ENCODE measurements at places on chromosomes 7 and 10.

GRCh38 chr7:54541669-54542625 lies at the start of gene VSTM2A:
Gene VSTM2A (plus strand): TSS chr7:54542375. CDS start chr7:54542731, 356 bp downstream.
- peaks cover 6% of the 10 kb centered on the region for H3K27me3 ChIP-seq
- H3K36me3 ChIP-seq = no peaks in the 10 kb centered on the region
- H3K4me1 ChIP-seq = no peaks in the 10 kb centered on the region
- H3K27ac ChIP-seq = no peak within 1 kb of the TSS
- no peak within 1 kb of the TSS for H3K4me3 ChIP-seq

DNA sequence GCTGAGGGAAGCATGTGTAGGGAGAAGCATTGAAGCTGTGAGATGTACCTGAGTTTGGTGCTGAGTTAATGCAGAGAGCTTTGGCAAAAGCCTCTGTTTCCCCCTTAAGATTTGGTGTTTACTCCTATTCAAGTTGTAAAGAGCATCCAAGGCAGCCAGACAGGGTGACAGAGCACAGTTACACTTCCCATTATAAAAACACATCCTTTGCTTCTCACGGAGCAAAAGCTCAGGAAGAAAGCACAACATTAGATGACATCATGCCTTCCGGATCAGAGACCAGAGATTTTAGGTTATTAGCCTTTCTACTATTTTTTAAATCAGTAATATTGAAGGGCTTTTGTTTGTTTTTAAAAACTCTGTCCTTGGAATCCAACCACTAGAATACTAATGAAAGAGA lies 182.9 kb downstream of the DOCK4 start:
- no peak overlapping the region for H3K4me3 ChIP-seq
- DNase-seq = no peak
- H3K4me1 ChIP-seq = no peaks in the 10 kb centered on the region
- H3K36me3 ChIP-seq = no peaks in the 10 kb centered on the region
- H3K27me3 ChIP-seq = no peaks in the 10 kb centered on the region
- no peak overlapping the region for H3K27ac ChIP-seq

- no peak for DNase-seq
- H3K4me3 ChIP-seq = no peak overlapping the region
- H3K27me3 ChIP-seq = peaks cover 43% of the 10 kb centered on the region
These were observed 33.2 kb downstream of the C7orf33 start for GRCh38 chr7:148623586-148624282.

- no peak for DNase-seq
- no peaks in the 10 kb centered on the region for H3K4me1 ChIP-seq
- no peaks in the 10 kb centered on the region for H3K36me3 ChIP-seq
- H3K27me3 ChIP-seq = no peaks in the 10 kb centered on the region
- H3K27ac ChIP-seq = no peak overlapping the region
- no peak overlapping the region for H3K4me3 ChIP-seq
These were observed 48.5 kb upstream of the SHTN1 start for GRCh38 chr10:117053482-117053881.

DNA sequence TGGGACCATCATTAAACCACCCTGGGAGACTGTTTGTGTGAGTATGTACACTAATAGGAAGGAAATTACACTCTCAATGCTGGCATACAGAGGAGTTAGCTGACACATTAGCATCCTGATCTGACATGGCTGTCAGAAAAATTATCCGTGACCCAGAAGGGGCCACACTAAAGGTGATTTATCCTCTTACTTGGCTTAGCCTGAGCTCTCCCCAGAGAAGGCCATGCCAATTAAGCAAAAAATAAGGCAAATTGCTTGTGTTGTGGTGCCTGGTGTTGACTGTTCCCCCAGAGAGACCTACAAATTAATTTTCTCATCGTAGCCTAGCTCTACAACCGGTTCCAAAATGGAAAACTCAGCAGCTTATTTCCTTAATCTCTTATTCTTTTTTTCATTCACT lies 992.3 kb downstream of the KCNMA1 start:
- H3K27ac ChIP-seq = no peak overlapping the region
- H3K27me3 ChIP-seq = no peaks in the 10 kb centered on the region

DNA sequence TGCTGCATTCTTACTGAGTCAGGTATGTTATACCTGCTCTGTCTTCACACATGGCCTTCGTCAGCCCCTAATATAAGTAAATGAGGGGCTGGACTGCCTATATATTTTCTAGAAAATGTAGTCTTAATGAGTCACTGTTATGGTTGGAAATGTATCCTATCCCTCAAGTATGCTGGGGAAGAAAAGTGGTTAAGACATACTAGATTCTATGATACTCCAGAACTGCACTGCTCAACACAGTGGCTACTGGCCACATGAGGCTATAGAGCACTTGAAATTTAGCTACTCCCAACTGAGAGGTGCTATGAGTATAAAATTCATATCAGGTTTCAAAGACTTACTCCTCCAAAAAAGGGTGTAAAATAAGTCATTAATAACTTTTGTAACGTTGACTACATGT lies 104.3 kb upstream of the STEAP1B start:
- peaks cover 17% of the 10 kb centered on the region for H3K27me3 ChIP-seq
- no peak overlapping the region for H3K27ac ChIP-seq
- no peak overlapping the region for H3K4me3 ChIP-seq
- H3K4me1 ChIP-seq = no peaks in the 10 kb centered on the region
- no peak for DNase-seq

DNA sequence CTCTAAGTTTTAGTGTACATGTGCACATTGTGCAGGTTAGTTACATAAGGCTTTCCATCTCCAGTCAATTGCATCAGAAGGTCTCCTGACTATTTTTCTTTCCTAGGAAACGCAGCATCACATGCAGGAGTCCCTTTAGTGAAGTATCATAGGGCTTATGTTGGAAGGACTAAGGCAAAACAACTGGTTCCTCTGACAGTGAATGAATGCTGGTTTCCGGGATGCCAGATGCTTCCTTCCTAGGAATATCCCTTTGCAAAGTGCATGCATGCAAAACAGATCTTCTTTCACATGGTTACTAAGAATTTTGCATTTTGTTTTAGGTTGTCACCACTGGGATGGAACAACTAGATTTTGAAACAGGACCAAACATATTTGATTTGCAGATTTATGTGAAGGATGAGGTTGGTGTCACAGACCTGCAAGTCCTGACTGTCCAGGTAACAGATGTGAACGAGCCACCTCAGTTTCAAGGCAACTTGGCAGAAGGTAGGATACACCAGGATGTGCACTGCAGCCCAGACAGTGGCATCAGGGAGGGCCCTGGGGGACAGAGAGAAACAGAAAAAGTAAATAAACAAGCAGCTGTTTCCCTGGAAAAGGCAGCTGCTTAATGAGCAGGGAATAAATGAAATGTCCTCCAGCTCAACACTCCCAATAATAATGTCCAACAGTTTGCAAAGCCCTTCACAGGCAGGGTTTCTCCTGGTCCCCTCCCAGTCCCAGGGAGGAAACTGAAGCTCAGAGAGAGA lies 17.8 kb downstream of the CDHR3 start:
- H3K36me3 ChIP-seq = no peaks in the 10 kb centered on the region
- H3K27me3 ChIP-seq = peaks cover 6% of the 10 kb centered on the region
- H3K27ac ChIP-seq = no peak overlapping the region
- no peak overlapping the region for H3K4me3 ChIP-seq

- peaks cover 3% of the 10 kb centered on the region for H3K36me3 ChIP-seq
- no peak for DNase-seq
- H3K27me3 ChIP-seq = peaks cover 24% of the 10 kb centered on the region
- H3K27ac ChIP-seq = no peak overlapping the region
- H3K4me3 ChIP-seq = no peak overlapping the region
- no peaks in the 10 kb centered on the region for H3K4me1 ChIP-seq
These were observed 176.7 kb downstream of the GPAM start for GRCh38 chr10:112006831-112007230.

- H3K4me3 ChIP-seq = no peak overlapping the region
- no peak overlapping the region for H3K27ac ChIP-seq
- peaks cover 9% of the 10 kb centered on the region for H3K4me1 ChIP-seq
- H3K27me3 ChIP-seq = peaks cover 26% of the 10 kb centered on the region
- H3K36me3 ChIP-seq = peaks cover 10% of the 10 kb centered on the region
These were observed 159.8 kb downstream of the DNAJB6 start for GRCh38 chr7:157496416-157497275.

DNA sequence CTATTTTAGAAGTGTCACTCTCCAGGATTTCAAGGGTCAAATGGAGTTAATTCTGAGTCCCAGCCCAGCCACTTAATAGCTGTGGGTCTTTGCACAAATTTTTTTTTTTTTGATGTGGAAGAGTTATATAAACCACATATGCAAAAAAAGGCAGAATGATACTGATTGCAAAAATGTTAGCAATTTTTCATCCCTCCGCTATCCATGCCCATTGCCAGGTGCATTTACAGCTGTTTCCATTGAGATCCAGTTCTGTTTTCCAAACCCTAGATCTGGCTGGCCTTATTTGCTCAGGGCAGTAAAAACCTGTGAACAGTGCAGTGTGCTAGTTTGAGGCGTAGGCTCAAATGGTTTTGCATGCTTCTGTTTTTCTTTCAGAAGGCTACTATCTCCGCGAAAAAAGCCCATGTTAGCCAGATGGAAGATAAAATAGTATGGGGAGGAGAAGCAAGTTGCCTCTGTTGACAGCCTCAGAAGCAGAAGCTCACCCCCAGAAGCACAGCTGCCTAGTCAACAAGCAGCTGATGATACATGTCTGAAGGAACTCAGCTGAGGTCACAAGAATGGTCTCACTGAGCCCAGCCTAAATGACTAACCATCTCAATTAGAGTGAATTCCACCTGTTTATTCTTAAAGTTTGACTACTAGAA lies 997 bp upstream of the ZNF138 start:
- peaks cover 13% of the 10 kb centered on the region for H3K36me3 ChIP-seq
- no peak for DNase-seq
- H3K4me3 ChIP-seq = peak overlapping the region; percentile 98
- H3K4me1 ChIP-seq = peaks cover 10% of the 10 kb centered on the region

DNA sequence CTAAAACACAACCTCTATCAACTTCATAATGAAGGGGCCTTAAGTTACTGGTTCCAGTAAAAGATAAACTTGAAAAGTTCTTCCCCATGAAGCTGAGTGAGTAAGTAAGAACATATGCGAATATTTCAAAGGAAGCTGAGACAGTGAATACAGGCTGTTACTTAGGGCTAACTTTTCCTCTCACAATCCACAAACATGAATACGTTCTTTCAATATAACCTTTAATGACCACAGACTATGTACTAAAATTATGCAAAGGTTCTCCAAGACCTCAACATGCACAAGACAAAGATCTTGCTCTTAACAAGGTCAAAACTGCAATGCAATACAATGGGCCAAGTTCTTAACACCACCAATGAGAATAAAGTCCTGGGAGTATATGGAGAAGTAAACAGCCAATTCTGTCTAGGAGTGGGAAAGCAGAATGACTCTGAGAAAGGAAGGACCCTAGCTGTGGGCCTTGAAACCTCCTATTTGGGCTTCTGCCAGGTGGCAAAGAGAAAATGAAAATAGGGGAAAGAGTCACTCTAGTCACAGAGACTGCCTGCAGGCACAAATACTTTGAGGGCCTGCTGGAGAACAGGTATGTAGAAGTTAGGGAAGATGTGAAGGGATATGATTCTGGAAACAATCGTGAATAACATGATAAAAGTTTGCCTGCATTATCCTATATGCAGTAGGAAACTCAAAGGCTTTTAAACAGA lies 43.7 kb downstream of the OSBPL3 start:
- H3K36me3 ChIP-seq = peaks cover 7% of the 10 kb centered on the region
- H3K4me1 ChIP-seq = peaks cover 29% of the 10 kb centered on the region
- no peaks in the 10 kb centered on the region for H3K27me3 ChIP-seq
- H3K27ac ChIP-seq = peak overlapping the region; percentile 27
- peak overlapping the region; percentile 32 for H3K4me3 ChIP-seq
- DNase-seq = no peak

DNA sequence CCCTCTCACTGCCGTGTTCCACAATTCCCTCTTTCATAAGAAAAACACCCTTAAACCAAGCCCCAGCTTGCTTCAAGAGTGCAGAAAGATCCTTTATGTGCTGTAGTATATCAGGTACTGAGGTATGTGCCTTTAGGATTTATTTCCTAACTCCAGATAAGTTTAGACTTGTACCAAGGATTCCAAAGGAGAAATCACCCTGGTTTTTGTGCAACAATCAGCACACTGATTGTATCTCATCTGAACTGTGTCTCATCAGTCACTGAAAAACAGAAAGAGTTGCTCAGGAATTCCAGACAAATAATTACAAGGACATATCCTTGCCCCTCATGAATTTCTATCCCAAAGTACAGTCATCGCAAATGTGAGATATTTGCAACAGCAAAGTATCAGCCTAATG lies 77.2 kb upstream of the PTPRZ1 start:
- H3K4me3 ChIP-seq = no peak overlapping the region
- no peak overlapping the region for H3K27ac ChIP-seq
- no peaks in the 10 kb centered on the region for H3K4me1 ChIP-seq

DNA sequence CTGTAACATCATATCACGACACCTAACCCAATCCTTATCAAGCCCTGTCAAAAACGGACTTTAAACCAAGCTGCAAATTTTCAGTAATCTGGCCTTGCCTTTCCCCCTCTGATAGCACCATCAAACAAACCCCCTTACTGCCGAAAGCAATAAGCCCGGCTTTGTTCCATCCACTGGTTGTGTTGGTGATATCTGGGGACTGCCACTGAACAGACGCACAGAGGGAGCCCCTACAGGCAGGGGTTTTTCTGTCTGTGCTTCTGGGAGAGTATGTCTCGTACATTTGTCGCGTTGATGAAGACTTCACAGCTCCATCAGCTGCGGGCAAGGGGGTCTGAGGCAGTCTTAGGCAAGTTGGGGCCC lies 550 bp upstream of the PLAU start:
- H3K4me3 ChIP-seq = peak overlapping the region; percentile 86
- peaks cover 30% of the 10 kb centered on the region for H3K27me3 ChIP-seq
- DNase-seq = no peak
- peaks cover 2% of the 10 kb centered on the region for H3K36me3 ChIP-seq

DNA sequence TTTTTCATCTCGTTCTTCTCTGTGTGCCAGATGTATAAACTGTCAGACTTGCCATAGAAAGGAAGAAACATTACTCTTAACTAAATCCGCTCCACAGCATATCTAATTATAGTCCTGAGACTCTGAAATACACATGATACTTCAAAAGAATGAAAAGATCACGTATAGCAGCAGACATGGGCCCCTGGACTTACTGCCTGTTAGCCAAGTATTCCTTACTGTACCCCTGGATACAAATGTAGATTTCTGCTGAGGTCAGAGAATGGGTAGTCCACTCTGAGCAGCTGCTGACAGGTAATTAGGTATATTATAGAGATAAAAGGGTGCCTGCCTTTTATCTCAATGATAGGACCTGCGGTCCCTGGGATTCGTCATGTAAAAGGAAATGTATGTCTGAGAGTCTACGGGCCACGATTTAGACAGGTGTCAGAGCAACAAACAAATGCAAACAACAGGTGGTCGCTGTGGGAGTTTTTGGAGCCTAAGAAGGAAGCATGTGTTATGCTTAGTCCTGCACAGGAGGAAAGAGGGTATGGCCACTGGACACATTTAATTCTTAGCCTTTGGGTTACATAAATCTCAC lies 69.4 kb downstream of the VOPP1 start:
- H3K36me3 ChIP-seq = peaks cover 14% of the 10 kb centered on the region
- H3K27ac ChIP-seq = peak overlapping the region; percentile 2
- H3K4me3 ChIP-seq = no peak overlapping the region
- peaks cover 49% of the 10 kb centered on the region for H3K4me1 ChIP-seq
- no peaks in the 10 kb centered on the region for H3K27me3 ChIP-seq

- peaks cover 95% of the 10 kb centered on the region for H3K27me3 ChIP-seq
- DNase-seq = no peak
- H3K36me3 ChIP-seq = no peaks in the 10 kb centered on the region
- no peak overlapping the region for H3K4me3 ChIP-seq
These were observed 34.8 kb upstream of the JAKMIP3 start for GRCh38 chr10:132030898-132031463.
